ENCODE measurements at places on chromosomes 7 and 10.
A peak's percentile ranks its signal among the peaks of the same experiment; 100 is the strongest.

DNA sequence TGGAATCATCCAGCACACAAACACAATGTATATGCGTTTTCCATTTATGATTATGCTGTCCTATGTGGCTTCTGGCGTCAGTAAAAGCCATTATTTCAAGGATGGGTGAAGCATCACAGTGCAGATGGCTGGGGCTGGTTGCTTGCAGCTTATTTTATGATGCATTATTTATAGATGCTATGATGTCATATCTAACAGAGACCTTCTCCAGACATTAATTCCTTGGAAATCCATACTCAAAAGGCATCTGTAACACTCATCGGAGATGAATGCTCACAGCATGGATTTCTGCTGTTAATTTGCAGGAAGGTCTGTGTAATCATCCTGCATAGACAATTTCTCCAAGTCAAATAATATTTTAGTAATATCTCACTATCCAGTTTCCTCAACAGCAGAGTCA lies 7.2 kb downstream of the RGS10 start:
- no peak for DNase-seq

- DNase-seq = no peak
These were observed 218.7 kb downstream of the SNX10 start for GRCh38 chr7:26510231-26510957.

DNA sequence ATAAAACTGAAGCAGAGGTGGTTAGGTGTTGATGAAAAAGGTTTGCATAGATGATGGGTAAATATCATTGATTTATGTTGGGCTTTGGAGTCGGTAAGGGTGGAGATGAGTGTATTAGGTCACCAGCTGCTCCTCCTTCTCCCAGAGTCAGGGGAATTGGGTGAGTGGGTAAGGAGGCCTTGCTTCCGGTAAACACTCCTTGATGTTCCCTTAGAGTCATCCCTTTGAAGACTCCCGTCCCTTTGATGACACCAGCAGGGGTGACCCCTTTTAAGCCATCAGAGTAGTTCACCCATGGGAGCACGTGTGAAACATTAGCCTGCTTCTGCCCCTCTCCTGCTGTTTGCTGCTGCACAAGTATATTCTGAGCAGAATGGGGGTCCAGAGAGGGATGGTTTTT lies 92.2 kb upstream of the DKK1 start:
- no peak for DNase-seq

GRCh38 chr7:137885678-137886077 lies 38.9 kb upstream of the DGKI start:
- no peak for DNase-seq

DNA sequence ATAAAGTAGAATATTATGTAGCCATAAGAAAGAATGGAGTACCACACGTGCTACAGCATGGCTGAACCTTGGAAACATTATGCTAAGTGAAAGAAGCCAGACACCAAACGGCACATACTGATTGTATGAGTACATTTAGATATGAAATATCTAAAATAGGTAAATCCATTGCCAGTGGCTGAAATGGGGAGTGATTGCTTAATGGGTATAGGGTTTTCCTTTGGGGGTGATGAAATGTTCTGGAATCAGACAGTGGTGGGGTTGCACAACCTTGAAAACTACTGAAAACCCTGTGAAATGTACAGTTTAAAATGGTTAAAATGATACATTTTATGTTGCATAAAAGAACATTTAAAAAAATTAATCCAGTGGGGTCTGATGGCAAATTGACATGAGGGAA lies 667.9 kb downstream of the AUTS2 start:
- peak; percentile 69 for DNase-seq

GRCh38 chr10:1451941-1452340 lies 285.4 kb downstream of the ADARB2 start:
- DNase-seq = no peak

GRCh38 chr7:122970740-122971725 lies 24.5 kb downstream of the TAS2R16 start:
- DNase-seq = no peak

- no peak for DNase-seq
These were observed 2.0 kb downstream of the MICALL2 start for GRCh38 chr7:1457059-1457948.

DNA sequence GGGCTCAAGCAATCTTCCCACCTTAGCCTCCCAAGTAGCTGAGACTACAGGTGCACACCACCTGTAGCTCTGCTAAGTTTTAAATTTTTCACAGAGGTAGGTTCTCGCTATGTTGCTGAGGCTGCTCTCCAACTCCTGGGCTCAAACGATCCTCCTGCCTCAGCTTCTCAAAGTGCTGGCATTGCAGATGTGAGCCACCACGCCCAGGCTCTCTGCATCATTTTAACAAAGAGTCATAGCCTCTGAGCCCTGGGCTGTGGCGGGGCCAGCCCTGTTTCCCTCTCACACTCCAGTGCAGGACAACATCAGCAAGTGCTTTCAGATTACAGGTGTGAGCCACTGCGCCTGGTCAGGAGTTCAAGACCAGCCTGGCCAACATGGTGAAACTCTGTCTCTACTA lies 102.5 kb downstream of the COL26A1 start:
- no peak for DNase-seq

DNA sequence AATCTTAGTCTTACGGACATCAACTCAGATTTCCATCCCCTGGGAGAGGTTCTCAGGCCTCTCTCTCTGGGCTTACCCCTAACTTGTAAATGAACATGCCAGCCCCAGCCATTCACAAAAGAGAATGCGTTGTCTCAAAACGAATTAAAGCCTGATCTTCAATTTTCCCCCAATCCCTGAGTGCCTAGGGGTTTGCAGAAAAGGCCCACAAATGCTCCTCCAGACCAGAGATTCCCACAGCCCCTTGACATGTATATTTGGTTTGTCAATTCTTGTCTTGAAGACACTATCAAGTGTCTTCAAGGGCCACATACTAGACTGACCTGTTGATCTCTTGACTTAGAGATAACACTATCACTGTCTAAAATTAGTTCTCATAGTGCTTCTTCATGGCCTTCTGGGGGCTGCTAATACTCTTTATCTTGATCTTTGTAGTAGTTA lies 11.9 kb upstream of the HOXA13 start:
- DNase-seq = no peak

- no peak for DNase-seq
These were observed 265.0 kb downstream of the MAD1L1 start for GRCh38 chr7:1967512-1968396.

DNA sequence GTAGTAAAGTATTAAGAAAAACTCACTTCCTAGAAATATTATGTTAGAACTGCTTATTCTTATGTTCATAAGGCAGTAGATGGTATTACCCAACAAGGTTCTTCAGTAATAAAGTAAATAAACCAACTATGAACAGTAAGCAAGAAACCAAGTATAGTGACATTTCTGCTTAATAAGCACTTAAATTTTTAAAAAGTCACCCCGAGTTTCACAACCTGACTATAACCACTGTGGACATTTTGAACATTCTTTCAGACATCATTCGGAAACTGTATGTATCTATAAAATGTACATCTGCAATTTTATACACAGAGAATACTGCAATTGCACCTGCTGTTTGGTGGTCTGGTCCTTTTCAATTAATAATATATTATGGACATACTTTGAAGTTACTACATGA lies 1073.6 kb downstream of the XPNPEP1 start:
- no peak for DNase-seq

- no peak for DNase-seq
These were observed 15.8 kb downstream of the ANXA7 start for GRCh38 chr10:73398024-73398423.

- no peak for DNase-seq
These were observed 1198.5 kb upstream of the SORCS1 start for GRCh38 chr10:108362961-108363360.

DNA sequence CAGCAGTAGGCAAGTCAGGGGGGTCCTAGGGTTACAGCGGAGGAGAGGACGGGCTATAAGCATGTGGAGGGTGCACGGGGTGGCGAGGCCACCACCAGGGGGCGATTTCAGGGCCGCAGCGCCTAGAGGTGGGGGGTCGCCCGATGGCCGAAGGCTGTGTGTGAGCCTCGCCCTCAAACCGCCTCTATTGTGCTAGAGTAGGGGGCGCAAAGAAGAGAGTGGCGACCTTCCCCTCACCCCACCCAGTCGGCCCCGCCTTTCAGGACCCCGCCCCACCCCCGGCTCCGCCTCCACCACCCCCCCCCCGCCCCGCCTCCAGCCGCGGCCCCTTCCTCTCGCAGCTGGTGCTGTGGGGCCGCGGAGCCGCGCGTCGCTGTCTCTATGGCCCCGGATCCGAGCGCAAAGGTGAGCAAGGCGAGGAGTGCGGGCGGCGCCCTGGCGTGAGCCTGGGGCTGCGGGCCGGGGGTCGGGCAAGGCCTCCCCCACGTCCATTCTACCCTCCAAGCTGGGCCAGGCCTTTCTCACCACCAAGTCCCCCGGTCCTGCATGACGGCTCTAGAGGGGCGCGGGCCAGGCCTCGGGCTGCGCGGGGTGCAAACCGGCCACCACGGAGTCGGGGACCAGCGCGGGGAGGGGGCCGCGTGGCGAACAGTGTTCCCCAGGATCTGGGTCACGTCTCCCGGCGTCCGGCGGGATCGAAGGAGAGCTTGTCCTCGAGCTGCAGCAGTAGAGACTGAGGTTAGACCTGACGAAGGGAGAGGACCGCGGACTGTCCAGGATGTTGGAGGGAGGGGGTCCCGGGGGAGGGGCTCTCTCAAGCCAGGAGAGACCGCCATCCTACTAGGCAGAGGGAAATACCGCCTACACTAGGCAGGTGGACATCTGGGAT lies at the start of gene SEMA4G:
TSS of gene SEMA4G (plus strand) at position 318 of the 889 bp plus-strand sequence. CDS start 3,409 bp downstream, outside the sequence.
- DNase-seq = peak; percentile 80

- DNase-seq = no peak
These were observed 133.5 kb downstream of the SGMS1 start for GRCh38 chr10:50490241-50490640.

- DNase-seq = peak; percentile 50
These were observed 135.7 kb downstream of the INHBA start for GRCh38 chr7:41567031-41567730.

GRCh38 chr10:60467202-60467546 lies 77.5 kb upstream of the ANK3 start:
- DNase-seq = no peak

DNA sequence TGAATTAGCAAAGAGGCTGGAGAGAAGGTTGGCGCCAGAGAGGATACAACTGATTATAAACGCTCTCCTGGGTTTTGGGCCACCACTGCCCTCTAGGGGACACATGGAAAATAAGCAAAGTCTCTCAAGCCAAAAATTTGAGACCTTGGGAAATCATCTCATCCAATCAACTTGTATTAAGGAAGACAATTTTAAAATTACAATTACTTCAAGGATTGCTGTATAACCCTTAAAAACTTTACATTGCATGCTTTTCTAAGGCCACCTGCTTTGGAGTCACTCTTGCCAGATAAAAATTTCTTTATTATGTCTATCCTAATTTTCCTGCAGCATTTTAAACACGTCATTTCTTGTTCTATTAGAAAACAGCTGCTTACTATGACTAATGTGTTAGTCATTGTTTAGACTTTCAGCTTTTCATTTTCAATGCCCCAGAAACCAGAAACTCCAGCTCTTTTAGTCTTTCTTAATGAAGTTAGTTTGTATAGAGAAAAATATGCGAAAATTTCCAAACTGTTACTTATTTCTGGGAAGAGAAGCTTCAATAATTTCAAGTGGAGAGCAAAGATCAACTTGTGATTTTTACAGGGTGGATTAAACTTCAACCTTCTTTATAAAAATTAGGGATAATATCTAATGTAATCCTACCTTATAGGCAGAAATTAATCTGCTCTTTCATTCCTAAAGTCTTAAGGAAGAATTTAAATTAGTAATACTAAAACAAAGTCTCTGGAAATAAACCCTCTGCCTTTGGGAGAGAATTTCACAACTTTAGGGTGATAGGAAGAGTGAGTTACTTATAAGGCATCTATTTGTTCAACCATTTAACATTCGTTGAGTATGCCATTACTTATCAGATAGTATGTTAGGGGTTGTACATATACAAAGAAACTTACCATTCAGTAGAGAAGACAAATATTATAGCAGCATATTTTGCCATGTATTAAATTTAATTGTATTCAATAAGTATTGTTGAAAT lies 20.6 kb upstream of the RHOBTB1 start:
- peak; percentile 90 for DNase-seq

DNA sequence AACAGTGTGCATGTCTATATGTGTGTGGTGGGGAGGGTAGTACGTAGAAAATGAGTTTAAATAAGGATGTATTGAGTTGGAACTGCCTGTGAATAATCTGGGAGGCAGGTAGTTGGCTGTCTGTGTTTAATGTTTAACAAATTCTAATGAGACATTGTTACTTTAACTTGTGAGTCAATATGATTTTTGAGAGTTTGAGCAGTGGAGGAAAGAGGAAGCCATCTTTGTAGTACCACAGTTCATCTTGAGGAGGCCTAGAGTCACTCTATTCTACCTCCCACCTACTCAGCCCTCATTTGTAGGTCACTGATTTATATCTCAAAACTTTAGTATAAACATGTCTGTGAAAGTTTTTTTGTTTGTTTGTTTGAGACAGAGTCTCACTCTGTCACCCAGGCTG lies 129.9 kb upstream of the ITGB1 start:
- no peak for DNase-seq

GRCh38 chr7:151451156-151451555 lies 11.2 kb upstream of the CRYGN start:
- no peak for DNase-seq

GRCh38 chr7:89988074-89988473 lies 166.2 kb upstream of the STEAP1 start:
- no peak for DNase-seq

DNA sequence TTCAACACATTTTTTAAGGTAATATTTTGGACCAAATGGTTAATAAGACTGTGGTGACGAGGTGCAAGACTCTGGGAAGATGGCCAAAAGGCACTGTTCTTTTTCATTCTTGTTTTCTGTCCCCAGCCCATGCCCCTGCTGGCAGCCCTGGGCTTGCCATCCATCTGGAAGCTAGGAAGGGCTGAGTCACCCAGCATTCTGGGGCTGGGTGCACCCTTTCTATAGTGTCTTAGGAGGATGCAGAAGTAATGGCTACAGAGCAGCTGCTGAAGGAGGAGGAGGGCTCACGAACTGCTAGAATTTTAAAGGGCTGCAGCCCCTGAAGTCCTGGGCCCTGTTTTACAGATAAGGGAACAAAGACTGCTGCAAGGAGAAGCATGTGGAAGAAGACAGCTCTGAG lies 42.8 kb upstream of the ZNF32 start:
- DNase-seq = no peak

DNA sequence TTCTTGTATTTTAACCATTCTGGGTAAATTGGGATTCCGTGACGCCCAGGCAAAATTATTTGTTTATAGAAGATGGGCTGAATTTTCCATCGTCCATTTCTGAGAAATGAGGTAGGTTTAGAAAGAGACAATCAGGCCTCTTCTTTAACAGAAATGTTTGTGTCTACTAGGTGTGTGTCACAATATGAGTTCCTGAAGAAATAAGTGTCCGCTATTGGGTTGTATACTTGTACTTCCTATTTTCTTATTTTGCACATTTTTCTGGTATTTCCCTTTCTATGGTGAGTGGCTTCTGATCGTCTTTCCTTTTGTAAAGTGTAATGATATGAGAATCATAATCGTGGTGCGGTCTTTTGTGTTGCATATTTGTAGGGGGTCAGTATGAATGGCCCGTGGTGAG lies 83.9 kb downstream of the TCF7L2 start:
- DNase-seq = no peak

- no peak for DNase-seq
These were observed 221.6 kb upstream of the NRP1 start for GRCh38 chr10:33556103-33556502.

GRCh38 chr10:70007116-70007820 lies 45.4 kb upstream of the MACROH2A2 start:
- DNase-seq = no peak

GRCh38 chr7:16939161-16939560 lies 57.4 kb upstream of the AGR3 start:
- DNase-seq = no peak
